NCI-H187 (cell line): ENCODE measurements at places on chromosomes 16 and 17.

DNA sequence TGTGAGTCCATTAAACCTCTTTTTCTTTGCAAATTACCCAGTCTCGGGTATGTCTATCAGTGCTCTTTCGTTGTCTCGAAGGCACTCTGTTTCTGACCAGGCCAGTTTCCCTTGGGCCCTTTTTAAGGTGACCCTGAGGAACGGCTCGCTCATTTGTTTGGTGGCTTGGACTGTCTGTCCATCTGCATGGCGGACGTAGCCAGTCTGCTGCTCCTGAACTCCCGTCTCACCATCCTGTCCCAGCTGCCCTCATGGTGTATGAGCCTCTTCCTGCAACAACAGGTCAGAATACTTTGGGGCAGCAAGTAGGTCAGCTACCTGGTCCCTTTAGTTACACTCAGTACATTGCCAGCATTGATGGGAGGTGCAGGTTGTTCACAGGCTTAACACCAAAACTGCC is 19.0 kb downstream of the DRC7 start:
- no peak for DNase-seq

DNA sequence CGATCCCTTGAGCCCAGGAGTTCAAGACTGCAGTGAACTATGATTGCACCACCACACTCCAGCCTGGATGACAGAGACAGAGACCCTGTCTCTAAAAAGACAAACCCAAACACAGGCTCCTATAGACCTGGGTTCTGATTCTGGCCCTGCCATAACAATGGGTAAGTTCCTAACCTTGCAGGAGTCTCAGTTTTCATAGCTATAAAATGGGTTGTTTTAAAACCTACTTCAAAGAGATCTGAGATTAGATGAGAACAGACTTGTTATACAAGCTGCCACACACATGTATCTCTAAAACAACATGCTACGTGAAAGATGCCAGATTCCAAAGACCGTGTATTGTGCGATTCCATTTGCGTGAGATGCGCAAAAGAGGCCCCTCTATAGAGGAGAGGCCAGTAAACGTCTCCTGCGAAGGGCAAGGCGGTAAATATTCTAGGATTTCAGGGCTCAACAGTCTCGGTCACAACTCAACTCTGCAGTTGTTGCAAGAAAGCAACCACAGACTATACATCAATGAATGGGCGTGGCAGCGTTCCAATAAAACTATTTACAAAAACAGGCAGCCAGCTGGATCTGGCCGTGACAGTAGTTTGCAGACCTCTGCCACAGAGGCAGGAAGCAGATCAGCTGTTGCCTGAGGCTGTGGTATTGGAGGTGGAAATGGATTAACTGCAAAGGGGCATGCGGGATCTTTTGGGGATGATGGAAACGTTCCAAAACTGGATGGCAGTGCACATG is 5.9 kb downstream of the CORO7 start:
- no peak for DNase-seq

GRCh38 chr16:78916928-78917545 is 683.5 kb downstream of the MAF start:
- DNase-seq, result no peak

GRCh38 chr16:84641643-84642358 is 6.5 kb upstream of the KLHL36 start:
- DNase-seq, result no peak

- DNase-seq, result no peak
Observed at GRCh38 chr16:4511441-4512082, 27.0 kb downstream of the CDIP1 start.

DNA sequence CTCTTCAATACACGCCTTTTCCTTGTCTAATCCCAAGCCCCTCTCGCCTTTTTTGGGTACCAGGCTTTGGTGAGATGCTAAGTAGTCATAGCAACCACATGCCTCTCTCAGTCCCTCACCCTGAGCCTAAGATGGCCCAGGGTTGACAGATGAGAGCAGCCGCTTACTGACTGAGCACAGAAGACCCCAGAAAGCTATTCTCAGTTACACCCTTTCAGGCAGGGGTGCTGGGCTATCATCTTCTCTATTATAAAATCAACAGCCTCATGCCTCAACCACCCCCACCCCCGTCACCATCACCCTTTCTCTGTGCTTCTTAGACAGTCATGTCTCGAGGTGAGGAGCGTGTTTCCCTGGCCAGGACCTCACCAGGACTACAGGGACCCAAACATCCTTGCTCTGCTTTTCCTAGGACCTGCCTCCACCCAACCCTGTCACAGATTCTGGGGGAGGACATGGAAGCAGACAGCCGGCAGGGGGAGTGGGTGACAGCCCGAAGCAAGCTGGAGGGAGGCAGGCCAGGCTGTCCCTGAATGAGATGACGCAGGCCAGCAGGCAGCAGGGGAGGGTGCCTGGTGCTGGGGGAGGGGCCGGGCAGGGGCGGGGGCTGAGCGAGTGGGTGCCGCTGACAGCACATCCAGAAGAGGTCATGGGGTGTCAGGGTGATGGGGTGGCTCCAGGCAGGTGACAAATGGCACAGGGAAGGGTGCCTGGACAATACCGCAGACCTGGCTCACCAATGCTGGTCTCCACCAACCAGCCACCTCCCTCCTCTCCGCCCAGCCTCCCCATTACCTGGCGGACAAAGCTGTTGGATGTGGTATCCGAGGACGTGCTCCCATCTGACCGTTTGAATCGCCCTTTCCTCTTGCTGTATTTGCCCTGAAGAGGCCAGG is 3.1 kb downstream of the CACNB1 start:
- DNase-seq, result no peak

GRCh38 chr16:71350821-71351557 is 7.5 kb upstream of the CALB2 start:
- DNase-seq, result no peak

GRCh38 chr17:47120521-47121095 is 68.5 kb downstream of the CDC27 start:
- DNase-seq, result no peak

DNA sequence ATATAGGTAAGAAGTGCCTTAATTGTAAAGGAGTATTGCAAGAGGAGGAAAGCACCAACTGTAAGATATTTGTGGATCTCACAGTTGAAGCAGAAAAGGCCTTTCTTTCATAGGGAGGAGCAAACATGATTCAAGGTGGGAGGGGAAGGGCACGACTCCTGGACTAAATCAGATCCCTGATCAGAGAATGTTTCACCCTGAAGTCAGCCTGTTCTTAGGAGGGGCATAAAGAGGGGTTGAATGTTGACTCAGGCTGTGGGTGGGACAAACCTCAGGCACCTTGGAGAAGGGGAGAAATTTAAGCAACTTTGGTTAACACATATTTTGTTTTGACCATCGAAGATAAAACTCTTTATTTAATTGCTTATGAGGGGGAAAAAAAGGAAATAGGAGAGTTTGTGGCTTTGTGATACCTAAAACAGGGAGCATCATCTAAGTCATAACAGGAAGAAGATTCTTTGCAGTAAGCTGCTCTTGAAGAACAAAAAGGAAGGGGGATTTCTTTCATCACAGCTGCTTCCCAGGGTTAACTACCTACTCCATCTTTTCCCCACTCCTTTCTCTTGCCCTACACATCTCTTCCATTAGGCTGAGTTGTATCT is 158.6 kb upstream of the ZNF267 start:
- DNase-seq, result no peak

DNA sequence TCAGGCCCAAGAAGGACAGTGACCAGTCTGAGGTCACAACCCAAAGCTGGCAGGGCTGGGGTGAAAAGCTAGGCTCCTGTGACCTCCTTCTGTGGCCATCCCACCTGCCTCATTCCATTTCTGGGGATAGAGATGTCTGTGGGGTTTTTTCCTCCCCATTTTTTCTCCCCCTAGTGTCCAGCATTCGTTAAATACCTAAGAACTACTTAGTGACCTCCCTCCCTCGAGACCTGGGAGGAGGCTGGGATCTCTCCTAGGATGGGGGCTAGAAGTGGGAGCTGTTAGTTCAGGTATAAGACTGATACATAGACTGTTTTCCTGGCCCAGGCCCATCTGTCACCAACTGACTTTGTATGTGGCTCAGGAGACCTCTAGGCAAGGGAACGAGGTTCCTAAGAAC is 20.5 kb upstream of the STAC2 start:
- no peak for DNase-seq

DNA sequence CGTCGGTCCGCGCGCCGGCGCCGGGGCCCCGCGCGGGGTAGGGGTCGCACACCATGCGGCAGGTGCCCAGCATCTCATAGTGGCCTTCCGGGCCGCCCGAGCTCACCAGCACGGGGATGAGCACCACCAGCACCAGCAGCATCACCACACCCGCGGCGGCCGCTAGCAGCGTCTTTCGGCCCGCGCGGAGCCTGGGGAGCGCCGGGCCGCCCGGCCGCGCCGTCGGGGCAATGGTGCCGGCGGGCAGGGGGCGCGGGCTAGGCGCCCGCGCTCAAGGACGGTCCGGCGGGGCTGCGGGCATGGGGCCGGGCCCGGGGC is 237 bp downstream of the C1QL1 start:
- DNase-seq, result no peak

DNA sequence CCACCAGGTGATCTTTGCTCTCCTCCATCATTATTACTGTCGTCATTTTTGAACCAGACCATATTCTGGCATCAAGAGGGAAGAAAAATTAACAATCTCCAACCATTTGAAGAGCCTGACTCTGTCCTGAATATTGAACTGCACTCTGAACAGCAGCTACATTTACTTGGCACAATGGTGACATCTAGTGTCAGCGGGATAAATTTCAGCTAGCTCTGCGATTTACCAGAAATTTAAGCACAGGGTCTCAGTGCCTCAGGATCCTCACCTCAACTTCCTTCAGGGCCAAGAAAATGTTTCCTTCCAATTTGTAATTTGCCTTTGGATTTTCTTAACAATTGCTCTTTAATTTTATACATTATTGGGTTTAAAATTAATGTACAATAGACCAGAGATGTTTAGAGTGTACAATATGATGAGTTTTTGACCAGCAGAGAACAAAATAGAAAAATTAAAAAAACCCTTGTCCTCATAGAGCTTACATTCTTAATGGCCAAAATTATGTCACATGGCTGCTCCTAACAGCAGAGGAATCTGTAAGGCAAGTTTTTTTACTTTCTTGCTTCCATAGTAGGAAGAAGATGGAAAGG is 10.7 kb upstream of the ZNF19 start:
- no peak for DNase-seq

DNA sequence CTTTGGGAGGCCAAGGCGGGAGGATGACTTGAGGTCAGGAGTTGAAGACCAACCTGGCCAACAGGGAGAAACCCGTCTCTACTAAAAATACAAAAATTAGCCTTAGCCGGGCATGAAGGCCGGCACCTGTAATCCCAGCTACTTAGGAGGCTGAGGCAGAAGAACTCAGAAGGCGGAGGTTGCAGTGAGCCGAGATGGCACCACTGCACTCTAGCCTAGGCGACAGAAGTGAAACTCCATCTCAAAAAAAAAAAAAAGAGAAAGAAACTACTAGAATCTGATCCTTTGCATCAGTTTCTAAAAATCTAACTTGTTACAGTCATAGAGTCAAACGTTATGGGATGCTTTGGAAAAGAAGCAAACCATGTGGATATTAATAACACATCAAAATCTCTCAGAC is 1.6 kb upstream of the PECAM1 start:
- DNase-seq, result no peak

DNA sequence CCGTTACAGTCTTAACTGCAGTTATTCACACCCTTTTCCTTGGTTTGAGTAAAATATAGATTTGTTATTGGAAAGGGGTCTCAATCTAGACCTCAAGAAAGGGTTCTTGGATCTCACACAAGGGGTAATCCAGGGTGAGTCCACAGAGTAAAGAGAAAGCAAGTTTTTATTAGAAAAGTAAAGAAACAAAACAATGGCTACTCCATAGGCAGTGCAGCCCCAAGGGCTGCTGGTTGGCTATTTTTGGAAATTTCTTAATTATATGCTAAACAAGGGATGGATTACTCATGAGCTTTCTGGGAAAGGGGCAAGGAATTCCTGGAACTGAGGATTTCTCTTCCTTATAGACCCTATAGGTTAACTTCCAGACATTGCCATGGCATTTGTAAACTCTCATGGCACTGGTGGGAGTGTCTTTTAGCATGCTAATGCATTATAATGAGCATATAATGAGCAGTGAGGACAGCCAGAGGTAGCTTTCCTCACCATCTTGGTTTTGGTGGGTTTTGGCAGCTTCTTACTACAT is 24.5 kb upstream of the MILR1 start:
- DNase-seq, result no peak
